ENCODE measurements at places on chromosomes 3 and 15.

DNA sequence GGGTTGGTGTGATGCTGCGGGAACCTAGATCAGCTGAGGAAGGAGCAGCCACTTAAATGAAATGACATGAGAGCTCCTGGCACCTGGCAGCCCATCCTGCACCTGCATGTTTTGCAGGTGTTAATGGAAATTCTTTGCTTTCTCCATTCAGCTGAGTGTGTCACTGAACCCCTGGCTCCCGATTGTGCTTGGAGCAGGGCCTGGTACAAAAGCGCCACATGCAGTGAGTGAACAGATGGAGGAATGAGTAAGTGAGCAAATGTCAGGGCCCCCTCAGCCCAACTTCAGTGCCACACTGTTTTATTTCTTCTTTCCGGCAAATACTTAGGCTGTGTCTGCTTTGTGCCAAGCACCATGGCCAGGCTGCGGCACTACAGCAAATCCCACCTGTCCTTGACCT lies 132.2 kb downstream of the ASB7 start:
- no peak for DNase-seq

DNA sequence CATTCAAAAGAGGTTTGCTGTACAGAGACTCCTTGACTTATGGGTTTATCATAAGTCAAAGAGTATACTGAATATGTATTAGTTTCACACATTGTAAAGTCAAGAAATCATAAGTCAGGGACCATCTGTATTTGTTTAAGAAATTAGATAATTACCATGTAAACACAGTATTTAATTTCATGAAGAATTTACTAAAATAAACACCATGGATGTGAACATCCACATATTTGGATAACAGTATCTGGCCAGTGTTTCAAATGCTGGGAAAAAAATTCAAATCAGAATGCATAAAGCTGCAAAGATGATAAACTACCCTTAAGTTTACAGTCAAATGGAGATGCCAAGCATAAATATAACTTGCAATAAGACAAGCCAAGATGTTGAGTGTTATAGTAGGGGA lies 17.0 kb downstream of the MYNN start:
- no peak for DNase-seq

DNA sequence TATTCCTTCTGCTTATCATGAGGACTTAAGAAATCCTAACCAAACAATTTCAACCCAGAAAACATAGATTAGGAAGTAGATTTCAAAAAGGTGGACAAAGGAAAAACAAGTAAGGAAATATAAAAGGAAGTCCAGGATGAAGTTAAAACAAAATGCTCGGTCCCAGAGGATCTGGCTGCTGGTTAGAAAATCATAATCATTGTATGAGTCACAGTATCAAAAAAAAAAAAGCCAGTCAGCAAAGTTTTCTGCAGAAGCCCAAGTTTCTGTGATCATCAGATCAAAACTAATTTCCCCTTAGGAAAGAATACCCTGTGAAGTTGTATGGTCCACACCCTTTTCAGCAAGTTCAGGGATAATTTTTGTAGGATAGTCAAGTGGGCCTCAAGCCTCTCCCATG lies 43.0 kb upstream of the LRTM1 start:
- DNase-seq = no peak

DNA sequence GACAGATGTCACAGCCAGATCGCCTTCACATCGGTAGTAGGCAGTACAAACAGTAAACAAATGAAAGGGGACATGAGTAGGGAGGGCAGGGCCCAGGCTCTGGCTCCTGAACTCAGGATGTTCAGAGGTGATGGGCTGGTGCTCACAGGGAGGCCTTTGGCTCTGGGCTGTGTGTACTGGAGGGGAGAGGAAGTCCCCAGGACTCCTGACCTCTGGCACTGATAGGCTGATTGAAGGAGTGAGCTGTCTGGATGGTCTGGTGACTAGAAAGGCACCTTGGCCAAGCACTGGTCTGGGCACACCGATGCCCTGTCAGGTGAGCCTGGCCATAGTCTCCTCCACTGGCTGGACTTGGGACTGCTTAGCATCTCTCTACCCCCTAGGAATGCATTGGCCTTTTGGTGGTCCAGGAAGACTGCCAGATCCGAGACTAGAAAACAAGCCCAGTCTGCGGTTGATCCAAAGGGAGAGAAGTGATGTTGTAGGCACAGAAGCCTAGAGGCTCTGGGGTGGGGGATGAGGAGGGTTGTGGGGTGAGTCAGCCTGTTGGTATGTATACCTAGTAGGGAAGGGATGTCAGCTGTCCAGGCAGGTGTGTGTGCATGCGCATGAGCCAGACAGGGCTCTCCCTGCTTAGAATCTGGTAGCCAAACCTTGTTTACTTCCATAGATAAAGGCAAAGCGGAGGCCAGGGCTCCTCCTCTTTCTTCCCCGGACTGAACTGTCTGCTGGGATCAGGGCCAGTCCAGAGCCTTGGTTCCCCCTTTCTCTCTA lies 1.9 kb downstream of the SPINT1 start:
- DNase-seq = no peak

DNA sequence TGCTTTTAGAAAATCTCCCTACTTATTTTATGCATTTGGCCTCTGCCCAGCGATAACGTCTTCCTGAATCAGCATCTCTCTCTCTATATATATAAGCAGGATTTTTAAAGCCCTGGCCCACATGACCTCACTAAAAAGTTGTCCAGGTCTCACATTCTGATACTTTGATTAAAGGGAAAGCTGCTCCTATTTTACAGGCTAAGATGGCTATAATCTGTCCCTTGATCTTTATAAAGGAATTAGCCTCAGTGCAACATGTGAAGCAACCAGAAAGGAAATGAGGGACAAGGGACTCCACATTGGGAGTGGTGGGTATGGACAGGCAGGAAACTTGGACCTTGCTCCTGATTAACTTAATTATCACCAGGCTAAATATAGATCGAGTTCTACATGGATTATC lies 25.6 kb upstream of the MUC13 start:
- no peak for DNase-seq

GRCh38 chr3:180930526-180930925 lies 18.1 kb downstream of the FXR1 start:
- DNase-seq = no peak

DNA sequence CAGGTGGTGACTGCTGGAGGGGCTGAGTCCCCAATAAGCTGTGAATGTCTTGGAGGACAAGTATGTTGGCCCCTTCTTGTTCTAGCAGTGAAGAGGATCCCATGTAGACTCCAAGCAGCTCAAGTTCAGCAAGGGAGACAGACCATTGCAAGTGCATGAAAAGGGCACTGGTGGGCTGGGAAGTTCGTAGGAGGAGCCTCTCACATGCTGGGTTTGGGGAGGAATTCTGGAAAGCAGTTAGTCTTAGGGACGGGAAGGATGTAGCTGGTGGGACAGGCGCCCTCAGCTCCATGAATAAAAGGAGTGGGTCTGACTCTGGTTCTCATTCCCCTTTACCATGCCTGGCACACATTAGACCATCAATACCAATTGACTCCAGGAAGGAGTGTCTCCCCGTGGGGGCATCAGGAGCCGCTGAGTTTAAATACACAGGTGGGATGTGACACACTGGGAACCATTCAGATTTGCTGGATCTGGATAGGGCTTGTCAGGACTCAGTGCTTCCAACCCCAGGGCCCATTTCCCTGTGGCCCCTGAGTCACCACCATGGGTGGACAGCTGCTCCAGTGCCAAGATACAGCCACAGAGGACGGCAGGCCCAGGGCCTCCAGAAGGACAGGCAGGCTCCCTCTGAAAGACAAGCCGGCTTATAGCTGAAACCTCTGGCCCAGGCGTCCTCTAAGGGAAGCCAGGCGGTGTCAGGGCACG lies 552 bp upstream of the XYLB start:
- DNase-seq = no peak

GRCh38 chr15:67108122-67108961 lies 42.9 kb downstream of the SMAD3 start:
- no peak for DNase-seq

- no peak for DNase-seq
These were observed 299.5 kb upstream of the KCNMB2 start for GRCh38 chr3:178236555-178237277.

GRCh38 chr3:170240671-170241070 lies 18.4 kb downstream of the PRKCI start:
- DNase-seq = no peak

- DNase-seq = no peak
These were observed 7.6 kb downstream of the PLXNB1 start for GRCh38 chr3:48422272-48422671.
